ENCODE measurements at places on chromosomes 13 and 19.

DNA sequence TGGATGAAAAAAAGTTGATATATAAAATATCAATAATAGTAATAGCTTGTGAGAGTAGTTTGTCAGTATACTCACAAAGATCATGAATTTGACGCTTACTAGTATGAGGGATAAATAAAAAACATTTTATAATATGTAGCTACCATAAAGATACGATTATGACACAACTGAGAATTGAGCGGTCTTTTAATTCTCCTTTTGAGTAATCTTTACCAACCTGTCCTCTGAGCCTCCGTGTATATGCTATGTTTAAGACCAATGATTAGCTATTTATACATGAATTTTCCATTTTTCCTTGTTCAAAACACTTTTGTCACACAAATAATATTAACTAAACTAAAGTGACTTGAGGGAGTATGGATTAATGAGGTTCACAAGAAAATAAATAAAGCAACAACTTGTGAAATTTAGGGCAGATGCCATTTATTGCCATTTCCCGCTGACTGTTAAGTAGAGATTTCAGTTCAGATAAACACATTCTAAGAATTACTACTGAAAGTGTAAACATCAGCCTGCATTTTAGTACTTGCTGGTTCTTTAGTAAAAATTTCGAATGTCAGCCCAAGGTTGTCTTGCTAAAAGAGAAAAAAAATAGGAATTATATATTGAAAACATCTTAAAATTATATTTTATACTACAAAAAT lies 6.2 kb upstream of the IRS2 start:
- no peak for DNase-seq

DNA sequence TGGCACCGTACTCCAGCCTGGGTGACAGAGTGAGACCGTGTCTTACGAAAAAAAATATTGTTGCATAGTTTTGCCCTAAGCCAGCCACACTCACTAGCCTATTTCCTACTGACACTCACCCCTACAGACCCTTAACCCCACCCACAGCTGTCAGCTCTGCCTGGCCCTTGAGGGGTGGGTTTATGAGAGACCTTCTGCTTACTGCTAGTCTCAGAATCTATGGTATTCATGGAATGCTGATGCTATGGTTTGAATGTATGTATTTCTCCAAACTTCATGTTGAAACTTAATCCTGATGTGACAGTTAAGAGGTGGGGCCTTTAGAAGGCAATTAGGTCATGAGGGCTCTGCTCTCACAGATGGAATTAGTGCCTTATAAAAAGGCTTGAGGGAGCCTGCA lies 79.2 kb upstream of the LRCH1 start:
- DNase-seq, result no peak

GRCh38 chr19:9171393-9171991 lies 7.3 kb upstream of the OR7D2 start:
- DNase-seq, result peak; percentile 11

DNA sequence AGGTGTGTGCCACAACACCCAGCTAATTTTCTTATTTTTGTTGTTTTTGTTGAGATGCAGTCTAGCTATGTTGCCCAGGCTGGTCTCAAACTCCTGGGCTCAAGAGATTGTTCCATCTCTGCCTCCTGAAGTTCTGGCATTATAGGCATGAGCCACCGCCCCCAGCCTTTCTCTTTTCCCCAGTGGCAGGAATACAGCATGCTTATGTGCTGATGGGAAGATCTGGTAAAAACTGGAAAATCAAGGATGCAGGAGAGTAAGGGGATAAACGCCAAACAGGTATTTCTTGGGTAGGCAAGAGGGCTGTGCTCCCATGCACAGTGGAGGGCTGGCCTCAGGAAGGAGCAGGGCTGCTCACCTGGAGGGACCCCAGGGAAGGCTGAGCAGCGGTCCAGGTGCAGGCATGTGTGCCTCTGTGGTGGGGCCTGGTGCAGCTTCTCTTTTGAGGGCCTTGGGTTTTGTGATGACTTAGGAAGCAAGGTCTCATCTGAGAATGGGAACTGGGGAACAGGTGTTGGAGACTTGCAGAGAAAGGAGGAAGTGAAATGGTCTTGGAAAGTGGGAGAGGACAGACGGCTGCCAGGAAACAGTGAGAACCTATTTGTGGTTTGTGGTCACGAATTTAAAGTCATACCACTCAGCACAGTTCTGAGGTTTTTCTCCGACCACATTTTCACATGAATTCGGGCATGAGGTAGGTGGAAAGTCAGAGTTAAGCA lies 106.5 kb downstream of the TEX26 start:
- no peak for DNase-seq

DNA sequence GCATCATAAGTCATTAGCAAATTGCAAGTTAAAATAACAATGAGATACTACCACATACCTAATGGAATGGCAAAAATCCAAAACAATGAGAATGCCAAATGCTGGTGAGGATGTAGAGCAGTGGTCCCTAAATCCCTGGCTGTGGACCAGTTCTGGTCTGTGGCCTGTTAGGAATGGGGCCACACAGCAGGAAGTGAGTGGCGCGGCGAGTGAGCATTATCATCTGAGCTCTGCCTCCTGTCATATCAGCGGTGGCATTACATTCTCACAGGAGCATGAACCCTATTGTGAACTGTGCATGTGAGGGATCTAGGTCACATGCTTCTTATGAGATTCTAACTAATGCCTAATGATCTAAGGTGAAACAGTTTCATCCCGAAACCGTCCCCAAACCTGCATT lies 1694.4 kb downstream of the EFNB2 start:
- no peak for DNase-seq

DNA sequence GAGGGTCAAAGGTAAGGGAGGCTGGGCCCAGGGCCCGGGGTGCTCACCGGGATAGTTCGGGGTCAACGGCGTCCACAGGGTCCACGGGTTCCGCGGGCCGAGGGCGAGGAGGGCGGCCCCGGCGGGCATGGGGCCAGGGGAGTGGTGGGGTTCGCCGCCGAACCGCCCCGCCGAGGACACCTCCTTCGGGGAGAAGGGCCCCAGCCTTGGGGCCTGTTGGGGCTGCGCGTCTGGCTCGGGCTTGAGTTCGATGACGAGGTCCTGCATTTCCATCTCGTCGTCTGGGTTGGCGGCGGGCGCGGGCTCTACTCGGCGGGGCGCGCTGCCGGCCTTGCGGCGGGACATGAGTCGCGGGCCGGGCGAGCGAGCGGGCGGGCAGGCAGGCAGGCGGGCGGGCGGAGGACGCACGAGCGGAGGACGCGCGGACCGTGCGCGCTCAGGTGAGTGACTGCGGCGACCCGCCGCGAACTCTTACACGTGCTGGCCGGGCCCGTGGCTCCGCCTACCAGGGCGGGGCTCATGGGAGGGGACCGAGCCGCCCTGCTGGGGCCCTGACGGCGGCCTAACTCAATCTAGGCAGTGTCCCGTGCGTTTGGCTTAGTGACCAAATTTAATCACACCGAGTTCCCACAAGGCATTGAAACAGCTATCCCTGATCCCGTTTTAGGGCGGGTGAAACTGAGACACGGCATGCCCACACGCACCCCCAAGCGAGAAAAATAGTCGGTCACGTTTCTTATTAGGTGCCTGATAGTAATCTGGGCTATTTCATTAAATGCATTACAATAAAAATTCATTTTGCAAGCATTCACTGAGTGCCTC lies at the start of gene ZNF296:
Gene ZNF296 (minus strand): TSS at position 450 of the 822 bp plus-strand sequence. CDS start 105 bp downstream, at position 345.
- DNase-seq, result peak; percentile 35

GRCh38 chr19:44803442-44804428 lies 5.2 kb upstream of the BCAM start:
- DNase-seq, result no peak

GRCh38 chr13:73602295-73602694 lies 531.9 kb downstream of the KLF12 start:
- peak; percentile 62 for DNase-seq

GRCh38 chr19:2453431-2454025 lies 3.2 kb downstream of the LMNB2 start:
- DNase-seq, result no peak

All from cardiac fibroblast (primary cell).